ENCODE measurements at places on chromosomes 16 and 17. TPM values are rescaled to one million over a fixed set of nuclear protein-coding genes. Genes with fewer than 3 reads are reported as not detected.

- H3K27me3 ChIP-seq: no peaks in the 10 kb centered on the region
- no peak overlapping the region for H3K27ac ChIP-seq
- H3K4me3 ChIP-seq: no peak overlapping the region
Measured at GRCh38 chr17:75340631-75341030, 51.4 kb upstream of the SLC25A19 start.

GRCh38 chr16:81817789-81818567 is 38.9 kb downstream of the PLCG2 start:
- H3K4me3 ChIP-seq: no peak overlapping the region
- H3K27me3 ChIP-seq: no peaks in the 10 kb centered on the region
- H3K4me1 ChIP-seq: no peaks in the 10 kb centered on the region
- DNase-seq: no peak

FA2H gene
- total RNA-seq: not detected

PLA2G10 gene
- not detected for total RNA-seq
